Stimulated activated CD4-positive, alpha-beta T cell treated with anti-CD3 and anti-CD28 coated beads, Interleukin-4, amount 100 ng/mL, for 24 hours (primary cell): ENCODE measurements at places on chromosomes 1 and 21.

DNA sequence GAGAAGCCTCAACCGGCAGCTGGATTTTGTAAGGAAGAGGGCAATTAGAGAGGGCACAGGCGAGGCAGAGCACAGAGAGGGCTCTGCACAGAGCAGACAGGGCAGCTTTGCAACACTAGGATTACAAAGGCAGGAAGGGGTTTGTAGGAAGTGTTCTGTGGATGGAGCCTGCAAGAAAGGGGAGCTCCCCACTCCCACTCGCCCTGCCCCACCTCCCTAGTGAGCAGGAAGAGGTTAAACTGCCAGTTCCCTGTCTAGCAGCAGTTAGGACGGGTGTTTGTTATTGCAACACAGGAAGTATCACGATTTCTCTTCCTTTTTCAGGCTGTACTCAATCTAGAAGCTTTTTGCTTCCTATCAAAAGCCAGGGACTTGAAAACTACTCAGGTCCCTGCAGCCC, 63.3 kb upstream of the LRRC8D start:
- peak; percentile 50 for DNase-seq

DNA sequence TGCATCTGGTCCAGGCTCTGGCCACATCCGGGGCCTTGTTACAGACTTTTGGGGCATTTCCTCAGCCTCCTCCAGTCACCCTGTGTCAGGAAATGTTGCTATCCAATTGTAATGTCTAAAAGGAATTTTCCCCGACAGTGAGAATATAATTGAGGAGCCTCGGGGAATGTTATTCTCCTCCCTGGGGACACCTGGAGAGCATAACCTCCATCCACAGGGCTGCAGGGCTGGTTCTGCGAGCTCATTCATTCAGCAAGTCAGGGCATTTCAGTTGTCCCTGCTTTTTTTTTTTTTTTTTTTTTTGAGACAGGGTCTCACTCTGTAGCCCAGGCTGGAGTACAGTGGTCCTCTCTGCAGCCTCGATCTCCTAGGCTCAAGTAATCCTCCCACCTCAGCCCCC, 72.6 kb downstream of the MDM4 start:
- no peak for DNase-seq

- DNase-seq = no peak
These were observed 37.3 kb downstream of the MRPS6 start for GRCh38 chr21:34110594-34111202.

DNA sequence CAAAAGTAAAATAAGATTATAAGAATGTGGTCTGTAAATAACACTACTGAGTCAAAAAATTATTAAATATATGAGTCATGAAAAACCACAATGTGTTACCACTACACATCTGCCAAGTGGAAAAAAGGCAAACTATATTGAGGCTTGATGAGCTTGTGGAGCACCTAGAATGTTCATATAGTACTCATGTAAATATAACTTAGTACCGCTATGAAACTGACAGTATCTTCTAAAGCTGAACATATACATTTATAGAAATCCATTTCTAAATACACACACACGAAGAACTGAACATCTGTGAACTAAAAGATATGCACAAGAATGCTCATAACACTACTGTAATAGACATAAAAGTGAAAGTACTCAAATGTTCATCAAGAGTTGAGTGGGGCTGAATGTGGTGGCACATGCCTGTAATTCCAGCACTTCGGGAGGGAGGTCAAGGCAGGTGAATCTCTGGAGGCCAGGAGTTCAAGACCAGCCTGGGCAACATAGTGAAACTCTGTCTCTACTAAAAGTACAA, 18.5 kb upstream of the GBP3 start:
- DNase-seq = no peak

- DNase-seq = no peak
These were observed at the start of gene LRRN2 for GRCh38 chr1:204685236-204686006. Gene LRRN2, minus strand, starts transcription at chr1:204685738. Its CDS starts 65,746 bp downstream, at chr1:204619992.

DNA sequence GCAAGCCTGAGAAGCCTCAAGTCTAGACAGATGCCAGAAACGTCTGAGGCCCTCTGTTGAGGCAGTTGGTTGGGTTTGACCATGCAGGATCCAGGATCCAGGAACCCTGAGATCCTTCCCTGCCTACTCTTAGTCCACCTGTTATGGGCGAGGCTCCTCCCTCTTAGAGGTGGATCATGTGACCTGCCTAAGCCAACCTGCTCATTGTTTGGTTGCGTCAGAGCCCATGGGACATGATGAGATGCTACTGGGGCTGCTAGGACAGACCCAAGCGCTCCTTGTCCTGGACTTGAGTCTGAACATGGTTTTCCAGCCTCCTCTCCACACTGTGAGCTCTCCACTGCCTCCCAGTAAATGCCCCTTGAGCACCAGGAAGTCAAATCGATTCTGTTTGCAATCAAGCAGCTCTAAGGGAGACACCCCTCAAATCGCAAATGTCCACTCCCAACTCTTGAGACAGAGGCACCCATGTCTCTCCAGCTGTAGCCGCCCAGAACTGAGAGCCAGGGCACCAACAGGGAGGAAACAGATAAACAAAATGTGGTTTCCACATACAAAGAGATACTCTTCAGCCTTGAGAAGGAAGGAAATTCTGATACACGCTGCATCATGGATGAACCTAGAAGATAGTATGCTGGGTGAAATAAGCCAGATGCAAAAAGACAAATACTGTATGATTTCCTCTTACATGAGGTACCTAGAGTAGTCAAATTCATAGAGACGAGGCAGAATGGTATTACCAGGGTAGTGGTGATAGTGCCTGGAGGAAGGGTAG, 31.7 kb upstream of the WNT4 start:
- no peak for DNase-seq

DNA sequence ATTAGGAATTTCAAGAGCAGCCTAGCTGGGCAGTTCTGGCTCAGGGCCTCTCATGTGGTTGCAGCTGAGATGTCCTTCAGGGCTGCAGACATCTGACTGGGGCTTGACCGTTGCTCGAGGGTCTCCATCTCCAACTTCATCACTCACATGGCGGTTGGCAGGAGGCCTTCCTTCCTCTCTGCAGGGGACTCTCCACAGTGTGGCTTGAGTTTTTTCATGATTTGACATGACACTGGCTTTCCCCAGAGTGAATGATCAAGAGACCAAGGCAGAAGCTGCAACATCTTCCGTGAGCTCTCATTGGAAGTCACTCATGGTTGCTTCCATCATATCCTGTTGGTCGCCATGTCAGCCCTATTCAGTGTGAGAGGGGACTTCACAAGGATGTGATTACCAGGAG, 74.6 kb downstream of the RUNX3 start:
- DNase-seq = no peak

- DNase-seq = peak; percentile 36
These were observed 14.8 kb upstream of the PIGM start for GRCh38 chr1:160046494-160047110.

DNA sequence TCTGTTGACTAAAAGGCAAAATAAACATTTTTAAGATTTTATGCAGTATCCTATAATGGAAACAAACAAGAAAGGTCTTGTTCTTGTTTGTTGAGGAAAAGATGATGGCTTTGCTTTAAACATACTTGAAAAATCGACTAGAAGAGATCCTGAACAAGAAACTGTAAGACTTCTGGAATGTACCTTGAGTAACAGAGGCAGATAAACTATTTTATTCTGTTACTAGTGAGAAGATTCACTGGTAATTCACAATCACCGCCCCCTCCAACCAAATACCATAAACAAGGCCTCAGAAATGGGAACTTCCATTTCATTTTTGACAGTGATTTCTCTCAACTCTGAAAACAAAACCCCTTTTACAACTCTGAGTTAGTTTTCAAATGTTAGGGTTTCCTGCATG, 18.1 kb downstream of the TSEN15 start:
- DNase-seq = no peak

- no peak for DNase-seq
These were observed 4.9 kb upstream of the WNT3A start for GRCh38 chr1:228001738-228002535.

DNA sequence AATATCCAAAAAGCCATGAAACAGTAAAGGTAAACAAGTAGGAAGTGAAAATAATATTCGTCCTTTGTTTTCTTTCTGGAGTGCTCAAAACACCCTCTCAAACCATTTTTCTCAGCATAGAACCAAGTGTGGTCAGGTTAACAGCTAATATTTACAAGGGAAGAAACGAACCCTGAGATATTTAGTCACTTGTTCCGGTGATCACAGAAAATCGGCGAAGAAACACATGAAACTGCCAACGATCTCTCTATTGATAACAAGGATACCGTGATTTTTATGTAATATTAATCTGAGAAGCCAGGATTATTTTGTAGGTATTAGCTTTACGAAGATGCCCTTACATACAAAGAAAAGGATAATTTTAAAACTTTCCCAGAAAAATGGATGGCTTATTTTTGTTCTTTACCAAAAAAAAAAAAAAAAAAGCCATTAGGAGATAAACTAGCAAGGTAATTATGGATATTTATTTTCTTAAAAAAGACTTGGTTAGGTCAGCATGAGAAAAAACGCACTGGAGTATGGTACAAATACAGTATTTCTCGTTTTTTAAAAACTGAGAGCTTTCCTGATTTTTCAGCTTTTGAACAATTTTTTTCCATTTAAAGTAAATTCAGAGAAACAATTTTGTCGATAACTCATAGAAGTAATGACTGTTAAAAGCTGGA, 107.3 kb upstream of the HNRNPU start:
- DNase-seq = peak; percentile 7

GRCh38 chr1:239733995-239734394, 347.6 kb downstream of the CHRM3 start:
- no peak for DNase-seq

DNA sequence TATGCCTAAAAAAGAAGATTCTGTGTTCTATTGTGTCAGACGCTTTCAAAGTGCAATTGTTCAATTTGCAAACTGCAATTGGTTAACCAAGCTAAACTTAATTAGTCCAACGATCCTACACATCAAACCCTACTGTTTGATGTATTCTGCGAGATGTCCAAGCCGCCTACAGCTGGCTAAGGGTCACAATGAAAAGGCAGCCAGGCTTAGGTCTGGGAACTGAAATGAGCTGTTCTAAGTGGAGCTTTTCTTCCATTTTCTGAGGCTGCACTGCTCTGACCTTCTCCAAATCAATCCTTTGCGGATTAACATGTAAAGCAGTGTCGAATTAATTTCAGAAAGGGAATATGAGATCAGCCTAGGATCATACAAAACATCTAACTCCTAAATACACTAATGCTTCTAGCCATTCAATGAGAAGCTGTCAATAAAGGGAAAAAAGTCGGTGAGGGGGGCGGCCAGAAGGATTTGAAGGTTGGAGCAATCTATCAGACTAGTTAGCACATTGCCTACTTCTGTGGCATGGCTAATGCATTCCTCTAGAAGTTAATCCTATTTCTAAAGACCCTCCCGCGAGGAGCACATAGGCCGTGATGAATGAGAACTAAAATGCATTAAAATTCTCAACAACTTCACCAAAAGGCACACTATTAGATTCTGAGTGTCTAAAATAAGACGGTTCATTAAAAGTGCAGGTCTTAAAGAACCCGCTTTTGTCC, 119.0 kb downstream of the SIM2 start:
- no peak for DNase-seq

DNA sequence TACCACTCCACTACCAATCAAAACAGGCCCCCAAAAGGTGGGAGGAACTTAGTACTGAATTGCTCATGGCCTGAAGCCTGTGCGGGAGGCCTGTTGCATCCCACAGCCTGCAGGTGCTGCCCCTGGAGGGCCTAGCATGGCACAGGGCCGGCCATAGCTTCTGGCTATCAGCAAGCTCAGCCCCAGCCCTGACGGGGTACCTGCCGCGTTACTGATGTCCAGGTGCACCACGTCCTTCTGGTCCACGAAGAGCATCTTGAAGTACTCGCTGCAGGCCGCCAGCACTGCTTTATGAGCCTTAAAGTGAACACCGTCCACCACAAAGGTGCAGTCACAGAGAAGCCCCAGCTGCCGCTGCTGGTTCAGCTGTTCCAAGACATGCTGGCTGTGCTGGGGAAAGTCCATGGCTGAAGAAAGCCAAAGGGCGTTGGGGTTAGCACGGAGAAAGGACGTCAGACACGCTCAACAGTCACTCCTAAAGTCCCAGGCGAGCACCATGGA, 27.8 kb downstream of the ZBTB17 start:
- no peak for DNase-seq

DNA sequence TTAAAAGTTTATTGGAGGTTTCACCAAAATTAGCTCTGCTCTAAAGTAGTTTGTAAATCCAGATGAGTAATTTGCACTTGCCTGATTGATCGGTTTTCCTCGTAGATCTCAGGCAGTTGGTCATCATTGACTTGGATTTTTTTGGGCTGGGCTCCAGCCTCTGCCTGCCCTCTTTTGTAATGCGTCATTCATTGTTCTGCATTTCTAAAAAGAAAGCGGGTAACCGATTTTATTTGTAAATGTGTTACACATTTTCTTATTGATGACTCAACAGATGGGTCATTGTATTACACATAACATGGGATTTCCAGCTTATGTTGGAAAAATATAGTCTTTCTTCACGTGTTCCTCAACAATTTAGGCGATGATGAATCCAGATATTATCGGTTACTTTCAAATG, 5.5 kb downstream of the ETS2 start:
- no peak for DNase-seq
